AG08395 (cell line): ENCODE measurements at places on chromosomes 6 and 20.

DNA sequence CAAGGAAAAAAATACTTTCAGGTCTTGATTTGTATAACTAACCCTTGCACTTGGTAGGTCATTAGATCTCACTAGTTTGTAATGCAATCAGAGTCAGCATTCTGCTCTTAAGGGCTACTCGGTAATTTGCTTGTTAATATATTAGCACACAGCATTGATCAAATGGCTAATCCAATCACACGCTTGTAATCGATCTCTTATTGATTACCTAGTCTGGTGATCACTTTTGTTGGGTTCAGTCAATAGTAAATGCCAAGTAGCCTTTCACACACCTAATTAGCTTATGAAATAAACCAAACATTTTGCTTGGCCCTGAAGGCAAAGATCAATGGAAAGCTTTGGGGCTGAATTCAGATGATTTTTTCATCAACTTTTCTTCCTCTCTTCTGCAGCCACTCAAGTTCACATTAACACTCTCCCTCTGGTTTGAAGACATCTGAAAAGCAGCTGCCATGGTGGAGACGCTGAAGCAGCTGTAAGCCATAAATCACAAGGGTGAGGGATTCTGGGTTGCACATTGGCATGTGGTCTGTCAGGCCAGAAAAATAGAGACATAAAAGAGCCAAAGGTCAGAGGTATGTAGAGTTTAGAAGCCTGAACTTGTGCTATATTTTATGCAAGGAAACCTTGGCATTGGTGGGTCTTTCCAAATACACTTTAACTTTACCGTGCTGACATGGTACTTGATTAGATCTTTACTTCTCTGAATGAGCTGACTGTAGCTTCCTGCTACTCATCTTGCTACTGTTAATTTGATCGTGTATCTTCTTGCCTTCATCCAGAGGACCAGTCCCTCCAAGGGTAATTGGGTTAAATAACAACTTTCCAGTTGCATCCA, 234.4 kb downstream of the SIM1 start:
- no peak for DNase-seq

GRCh38 chr6:86148586-86148985, 505.9 kb upstream of the SYNCRIP start:
- no peak for DNase-seq

DNA sequence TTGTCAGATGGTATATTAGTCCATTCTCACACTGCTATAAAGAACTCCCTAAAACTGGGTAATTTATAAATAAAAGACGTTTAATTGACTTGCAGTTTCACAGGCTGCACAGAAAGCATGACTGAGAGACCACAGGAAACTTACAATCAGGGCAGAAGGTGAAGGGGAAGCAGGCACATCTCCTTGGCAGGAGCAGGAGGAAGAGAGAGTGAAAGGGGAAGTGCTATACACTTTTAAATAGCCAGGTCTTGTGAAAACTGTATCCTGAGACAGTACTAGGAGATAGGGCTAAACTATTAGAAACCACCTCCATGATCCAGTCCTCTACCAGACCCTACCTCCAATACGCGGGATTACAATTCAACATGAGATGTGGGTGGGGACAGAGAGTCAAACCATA, 193.9 kb upstream of the KCNG1 start:
- no peak for DNase-seq

GRCh38 chr6:8904754-8905153, 469.4 kb upstream of the SLC35B3 start:
- DNase-seq = no peak

- no peak for DNase-seq
Measured at GRCh38 chr6:107152638-107153430, 37.5 kb upstream of the BEND3 start.
